ENCODE measurements at places on chromosomes 3 and 15.

GRCh38 chr3:152076148-152076547, 192.6 kb upstream of the MBNL1 start:
- no peak for DNase-seq

DNA sequence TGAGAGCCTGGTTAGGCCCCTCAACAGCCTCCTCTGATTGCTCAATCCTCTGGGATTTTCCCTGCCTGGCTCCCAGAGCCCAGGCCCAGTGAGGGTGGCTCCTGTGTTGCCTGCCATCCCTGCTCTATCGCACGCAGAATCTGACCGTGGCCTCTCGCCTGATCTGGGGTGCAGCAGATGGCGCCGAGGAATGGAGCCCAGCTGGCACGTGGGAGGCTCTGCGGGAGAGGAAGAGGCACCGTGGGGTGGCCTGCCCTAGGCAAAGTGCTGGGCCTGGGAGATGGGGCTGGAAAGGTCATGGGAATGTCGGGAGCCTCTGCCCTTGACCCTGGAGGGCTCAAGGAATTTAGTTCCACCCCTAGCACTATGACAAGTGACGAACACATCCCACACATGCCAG, 10.3 kb downstream of the SV2B start:
- DNase-seq = no peak

DNA sequence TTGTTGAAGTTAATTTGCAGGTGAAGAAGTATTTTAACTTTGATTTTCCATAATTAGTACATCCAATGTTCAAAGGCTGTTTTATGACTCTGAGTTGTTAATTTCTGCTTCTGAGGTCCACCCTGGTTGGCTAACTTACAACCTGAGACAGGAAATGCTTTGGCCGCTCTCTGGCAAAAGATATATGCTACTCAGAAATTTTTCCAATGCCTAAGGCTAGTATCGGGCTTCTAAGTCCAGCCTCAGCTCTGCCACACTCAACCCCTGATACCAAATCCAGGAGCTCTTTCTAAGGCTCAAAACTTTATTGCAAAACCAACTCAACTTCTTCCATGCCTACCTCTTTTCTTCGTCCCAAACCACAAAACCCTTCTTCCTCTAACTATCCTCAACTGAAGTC, 192.9 kb downstream of the NEK10 start:
- no peak for DNase-seq

- DNase-seq = no peak
These were observed 47.9 kb downstream of the CDC25A start for GRCh38 chr3:48140336-48140757.

- DNase-seq = no peak
These were observed 101.4 kb downstream of the ABI3BP start for GRCh38 chr3:100891827-100892226.

DNA sequence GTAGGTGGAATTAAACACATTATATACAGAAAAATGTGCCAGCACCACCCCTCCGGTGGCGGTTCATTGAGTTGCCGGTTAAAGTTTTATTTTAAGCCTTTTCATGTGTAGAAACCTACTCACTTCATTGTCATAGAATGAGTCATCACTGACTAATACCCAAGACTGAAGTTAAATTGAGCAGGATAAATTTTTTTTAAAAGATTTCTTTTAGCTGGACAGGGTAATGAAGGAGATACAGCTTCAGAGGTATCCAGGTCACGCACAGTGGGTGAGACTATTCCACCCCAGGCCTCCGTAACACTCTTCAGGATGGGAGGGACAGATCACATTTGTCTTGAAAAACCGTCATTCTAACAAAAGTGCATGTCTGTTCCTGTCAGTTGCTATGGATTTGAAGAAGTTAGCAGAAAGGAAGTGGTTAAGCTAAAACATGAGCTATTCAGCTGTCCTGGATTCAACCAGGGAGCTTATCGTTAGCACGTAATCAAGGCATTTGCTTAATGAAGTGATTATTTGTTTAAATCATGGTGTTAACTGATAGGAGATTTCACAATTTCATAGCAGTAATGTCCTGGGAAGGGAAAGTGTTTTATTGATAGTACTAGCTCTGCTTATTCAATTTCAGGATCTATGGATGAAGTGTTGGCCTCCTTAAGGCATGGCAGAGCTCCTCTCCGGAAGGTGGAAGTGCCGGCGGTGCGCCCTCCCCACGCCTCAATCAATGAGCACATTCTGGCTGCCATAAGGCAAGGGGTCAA, 23.4 kb downstream of the WHAMM start:
- peak; percentile 16 for DNase-seq

GRCh38 chr3:187242900-187243299, 45.6 kb downstream of the RTP1 start:
- DNase-seq = no peak

- DNase-seq = peak; percentile 85
These were observed 562 bp downstream of the NEO1 start for GRCh38 chr15:73052653-73053397.

DNA sequence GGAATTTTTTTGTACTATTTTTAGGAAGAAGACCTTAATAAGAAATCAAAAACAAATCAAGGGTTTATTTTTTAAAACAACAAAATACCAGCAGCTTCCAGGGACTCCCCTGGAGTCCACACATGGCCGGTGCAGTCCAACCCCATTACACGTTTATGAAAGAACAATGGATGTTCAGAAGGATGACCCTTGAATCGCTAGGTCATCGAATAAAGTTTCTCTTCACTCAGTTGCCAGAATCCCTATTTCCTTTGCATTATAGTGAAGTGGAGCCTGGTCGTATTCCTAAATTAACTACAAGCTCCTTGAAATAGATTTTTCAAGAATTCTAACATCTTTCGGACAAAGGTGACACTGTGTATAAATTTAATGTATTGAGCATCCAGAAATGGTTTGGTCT, 95.1 kb downstream of the BDH1 start:
- no peak for DNase-seq

DNA sequence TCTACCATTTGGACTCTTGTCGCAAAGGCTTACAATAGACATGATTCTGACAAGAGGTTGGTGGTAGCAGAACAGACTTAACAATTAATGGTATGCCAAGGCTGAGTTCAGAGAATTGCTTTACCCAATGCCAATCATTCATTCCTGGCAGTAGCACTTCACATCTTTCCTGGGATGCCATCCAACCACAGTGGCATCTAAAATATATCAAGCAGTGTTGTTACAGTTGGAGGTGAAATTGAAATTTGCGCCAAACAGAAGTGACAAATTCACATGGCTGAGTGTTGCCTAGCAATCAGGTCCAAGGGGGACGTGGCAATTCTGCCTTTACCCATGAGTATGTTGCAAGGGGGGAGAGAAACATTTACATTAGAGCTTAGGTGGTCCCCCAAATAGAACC, 21.0 kb upstream of the DPH6 start:
- DNase-seq = no peak

All from stomach (tissue), 19 donors.